ENCODE measurements at places on chromosomes 13 and 19. TPM values are rescaled to one million over a fixed set of nuclear protein-coding genes. Genes with fewer than 3 reads are reported as not detected.

GRCh38 chr19:45253396-45254027 is 2.4 kb downstream of the MARK4 start:
- H3K27ac ChIP-seq: no peak overlapping the region
- peaks cover 5% of the 10 kb centered on the region for H3K4me1 ChIP-seq
- H3K4me3 ChIP-seq: no peak overlapping the region
- no peaks in the 10 kb centered on the region for H3K27me3 ChIP-seq

GRCh38 chr19:16076154-16076957 is at the start of gene TPM4:
TSS of gene TPM4 (plus strand) at chr19:16076495. CDS start at chr19:16076566, 71 bp downstream.
- peak within 1 kb of the TSS; percentile 93 for H3K4me3 ChIP-seq
- peaks cover 20% of the 10 kb centered on the region for H3K4me1 ChIP-seq
- H3K36me3 ChIP-seq: peaks cover 12% of the 10 kb centered on the region
- H3K27ac ChIP-seq: peak within 1 kb of the TSS; percentile 100
- no peaks in the 10 kb centered on the region for H3K27me3 ChIP-seq

DNA sequence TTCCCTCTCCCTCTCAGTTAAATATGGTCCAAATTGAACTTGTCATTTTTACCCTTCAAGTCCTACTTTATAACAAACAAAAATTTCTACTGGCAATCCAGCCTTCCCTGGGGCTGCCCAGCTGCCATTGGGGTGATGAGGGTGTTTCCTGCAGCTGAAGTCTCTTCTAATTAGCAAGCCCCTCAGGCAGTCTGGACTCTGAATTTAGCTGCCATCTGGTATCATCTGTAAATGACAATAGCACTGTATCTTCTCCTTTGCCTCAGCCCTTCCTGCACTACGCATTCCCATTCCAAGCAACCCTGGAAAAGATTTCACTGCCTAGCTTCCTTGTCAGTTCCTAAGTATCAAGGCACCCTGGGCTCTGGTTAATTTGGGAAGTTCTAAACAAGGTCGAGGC is 331.1 kb upstream of the KLF12 start:
- H3K27ac ChIP-seq: peak overlapping the region; percentile 74
- DNase-seq: peak; percentile 42
- peaks cover 47% of the 10 kb centered on the region for H3K4me1 ChIP-seq
- H3K27me3 ChIP-seq: no peaks in the 10 kb centered on the region
- H3K36me3 ChIP-seq: no peaks in the 10 kb centered on the region

DNA sequence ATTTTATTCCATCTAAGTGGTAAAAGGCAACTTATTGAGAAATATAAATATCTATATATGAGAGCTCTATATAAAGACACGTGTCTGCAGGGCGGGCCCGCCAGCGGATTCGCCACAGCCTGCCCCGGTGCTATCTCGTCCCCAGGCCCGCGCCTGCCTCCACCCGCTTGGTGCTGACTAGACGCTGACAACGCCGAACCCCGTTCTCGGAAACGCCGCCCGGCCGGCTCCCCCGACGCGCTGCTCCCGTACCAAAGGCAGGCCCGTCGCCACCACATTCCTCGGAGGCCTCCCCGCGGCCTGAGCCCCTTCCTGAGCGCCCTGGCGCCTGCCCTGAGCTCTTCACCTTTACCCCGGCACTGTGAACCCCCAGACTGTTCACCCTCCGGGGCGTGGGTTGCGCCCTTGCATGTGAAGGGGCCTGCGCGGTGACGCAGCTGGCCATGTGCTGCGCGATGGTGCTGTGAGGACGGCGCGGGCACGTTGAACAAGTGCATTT is 6.0 kb downstream of the PLEKHJ1 start:
- peaks cover 78% of the 10 kb centered on the region for H3K36me3 ChIP-seq
- no peak overlapping the region for H3K27ac ChIP-seq
- H3K4me3 ChIP-seq: no peak overlapping the region
- DNase-seq: no peak
- H3K4me1 ChIP-seq: peaks cover 2% of the 10 kb centered on the region

DNA sequence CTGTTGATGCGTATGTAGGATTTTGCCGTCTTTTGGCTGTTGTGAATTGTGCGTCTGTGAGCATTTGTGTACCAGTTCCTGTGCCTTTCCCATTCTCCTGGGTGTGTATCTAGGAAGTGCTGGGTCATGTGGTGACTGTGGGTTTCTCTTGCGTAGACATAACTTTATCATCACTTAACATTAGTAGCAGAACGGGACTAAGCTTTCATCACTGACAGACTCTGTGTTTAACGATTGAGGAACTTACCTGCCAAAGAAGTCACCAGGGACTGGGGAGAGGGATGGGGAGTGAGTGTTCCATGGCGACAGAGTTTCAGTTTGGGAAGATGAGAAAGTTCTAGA is 15.0 kb downstream of the FZR1 start:
- H3K27me3 ChIP-seq: no peaks in the 10 kb centered on the region
- no peak for DNase-seq
- peaks cover 27% of the 10 kb centered on the region for H3K36me3 ChIP-seq
- H3K4me3 ChIP-seq: no peak overlapping the region
- H3K27ac ChIP-seq: no peak overlapping the region
- no peaks in the 10 kb centered on the region for H3K4me1 ChIP-seq

GRCh38 chr13:72552731-72553130 is 174.7 kb downstream of the MZT1 start:
- no peaks in the 10 kb centered on the region for H3K4me1 ChIP-seq
- H3K27me3 ChIP-seq: peaks cover 17% of the 10 kb centered on the region
- no peak for DNase-seq
- no peaks in the 10 kb centered on the region for H3K36me3 ChIP-seq

DNA sequence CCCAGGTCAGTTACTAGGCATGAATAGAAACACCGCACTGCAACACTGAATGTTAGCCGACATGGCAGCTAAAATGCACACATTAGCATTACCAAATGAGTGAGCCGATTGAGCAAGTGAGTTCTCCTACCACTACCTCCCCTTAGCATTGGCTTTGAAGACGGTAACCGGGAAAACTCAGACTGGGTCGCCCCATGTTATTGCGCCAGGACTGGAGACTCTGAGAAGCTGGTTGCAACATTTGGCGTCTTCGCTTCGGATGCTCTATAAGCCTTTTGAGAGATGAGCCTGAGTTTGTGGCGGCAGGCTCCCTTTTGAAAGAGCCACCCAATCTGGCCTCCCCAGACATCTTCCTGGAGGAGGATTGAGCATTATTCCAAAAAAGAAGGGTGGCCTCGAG is 68.5 kb upstream of the POMP start:
- DNase-seq: no peak

DNA sequence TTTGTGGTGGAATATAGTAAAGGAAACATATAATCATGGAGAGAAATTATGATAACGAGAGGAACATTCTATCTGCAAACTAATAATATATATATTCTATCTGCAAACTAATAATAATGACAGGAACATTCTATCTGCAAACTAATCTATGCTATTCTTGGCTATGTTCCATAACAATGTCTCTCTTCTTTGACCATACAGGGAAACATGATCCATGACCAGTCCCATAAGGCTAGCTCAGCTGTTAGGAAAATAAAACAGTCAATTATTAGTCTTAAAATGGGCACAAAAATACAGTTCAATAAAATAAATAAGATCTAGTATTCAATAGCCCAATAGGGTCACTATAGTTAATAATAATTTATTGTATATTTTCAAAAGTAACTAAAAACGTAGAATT is 707.8 kb upstream of the PCDH20 start:
- H3K4me1 ChIP-seq: no peaks in the 10 kb centered on the region
- no peak overlapping the region for H3K27ac ChIP-seq
- no peak overlapping the region for H3K4me3 ChIP-seq

DNA sequence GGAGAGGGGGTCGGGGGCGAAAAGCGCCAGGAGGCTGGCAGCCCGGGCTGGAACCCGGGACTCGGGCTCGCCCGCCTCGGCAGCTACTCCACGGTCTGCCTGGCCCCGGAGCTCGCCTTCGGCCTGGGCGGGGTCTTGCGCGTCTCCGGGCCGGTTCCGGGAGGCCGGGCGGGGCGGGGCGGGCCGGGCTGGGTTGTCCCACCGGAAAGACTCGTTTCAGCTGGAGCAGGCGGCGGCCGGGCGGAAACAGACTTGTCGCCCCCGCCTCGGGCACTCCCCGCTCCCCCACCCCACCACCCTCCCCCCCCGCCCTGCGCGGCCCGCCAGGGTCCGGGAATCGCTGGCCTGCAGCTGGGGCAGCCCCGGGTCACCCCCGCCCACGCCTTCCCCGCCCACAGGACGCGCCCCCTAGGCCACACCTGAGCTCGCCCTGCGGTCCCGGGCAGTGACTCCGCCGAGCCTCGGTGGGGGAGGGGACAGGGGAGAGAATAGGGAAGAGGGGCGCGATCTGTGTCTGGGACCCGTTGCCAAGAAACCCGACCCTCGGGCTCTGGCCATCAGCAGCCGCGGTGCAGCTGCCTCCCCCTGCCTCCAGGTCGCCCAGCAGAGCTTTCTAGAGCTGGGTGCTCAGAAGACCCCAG is 109.4 kb downstream of the KCTD15 start:
- peaks cover 66% of the 10 kb centered on the region for H3K27me3 ChIP-seq
- H3K4me3 ChIP-seq: peak overlapping the region; percentile 23
- no peak for DNase-seq

- H3K4me3 ChIP-seq: no peak overlapping the region
- no peaks in the 10 kb centered on the region for H3K36me3 ChIP-seq
- no peak overlapping the region for H3K27ac ChIP-seq
Measured at GRCh38 chr19:42577016-42577415, 17.7 kb downstream of the CEACAM8 start.

- no peaks in the 10 kb centered on the region for H3K36me3 ChIP-seq
- H3K4me3 ChIP-seq: no peak overlapping the region
- H3K4me1 ChIP-seq: no peaks in the 10 kb centered on the region
- H3K27ac ChIP-seq: no peak overlapping the region
- no peak for DNase-seq
Measured at GRCh38 chr19:19134687-19135158, 3.6 kb downstream of the TMEM161A start.

DNA sequence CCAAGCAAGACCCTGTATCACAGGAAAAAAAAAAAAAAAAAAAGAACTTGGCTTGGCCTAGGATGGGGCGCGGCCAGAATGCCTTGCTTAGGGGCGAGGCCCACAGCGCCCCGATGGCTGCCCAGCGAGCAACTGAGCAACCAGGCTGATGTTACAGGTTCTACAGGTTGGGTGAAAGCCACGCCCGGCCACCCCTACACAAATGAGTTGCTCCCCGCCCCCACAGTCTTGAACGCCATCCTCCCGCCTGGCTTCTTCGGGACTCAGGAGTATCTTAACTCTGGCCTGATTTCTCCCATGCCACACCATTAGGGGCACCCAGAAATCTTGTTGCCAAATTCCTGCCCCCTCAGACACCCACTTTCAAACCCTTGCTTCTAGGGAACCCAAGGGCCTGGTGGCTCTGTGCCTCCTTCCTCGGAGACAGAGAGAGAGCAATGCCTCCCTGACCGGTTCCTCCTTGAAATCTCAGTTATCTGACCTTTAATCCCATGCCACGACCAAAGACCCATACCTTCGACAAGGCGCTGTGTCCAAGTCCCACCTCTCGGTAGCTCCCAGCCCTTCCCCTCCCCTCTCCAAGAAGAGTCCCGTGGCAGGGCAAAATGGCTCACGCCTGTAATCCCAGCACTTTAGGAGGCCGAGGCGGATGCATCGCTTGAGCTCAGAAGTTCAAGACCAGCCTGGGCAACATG is 1.1 kb upstream of the CBLC start:
- no peaks in the 10 kb centered on the region for H3K4me1 ChIP-seq
- no peaks in the 10 kb centered on the region for H3K27me3 ChIP-seq
- no peak for DNase-seq
- no peak overlapping the region for H3K4me3 ChIP-seq
- no peak overlapping the region for H3K27ac ChIP-seq
- no peaks in the 10 kb centered on the region for H3K36me3 ChIP-seq

GRCh38 chr19:48203222-48203793 is 32.8 kb downstream of the ZSWIM9 start:
- no peak for DNase-seq
- H3K36me3 ChIP-seq: no peaks in the 10 kb centered on the region
- H3K27me3 ChIP-seq: no peaks in the 10 kb centered on the region
- H3K4me1 ChIP-seq: peaks cover 6% of the 10 kb centered on the region
- H3K27ac ChIP-seq: peak overlapping the region; percentile 72

- H3K27ac ChIP-seq: no peak overlapping the region
- no peak overlapping the region for H3K4me3 ChIP-seq
- peaks cover 30% of the 10 kb centered on the region for H3K27me3 ChIP-seq
- DNase-seq: no peak
- no peaks in the 10 kb centered on the region for H3K36me3 ChIP-seq
Measured at GRCh38 chr13:111027458-111028439, 87.4 kb upstream of the ARHGEF7 start.

The RCBTB1 gene
- total RNA-seq: 18.4 TPM

The CCDC70 gene
- total RNA-seq: not detected

The OR1M1 gene
- total RNA-seq: not detected

The TMEM59L gene
- total RNA-seq: 9.3 TPM

The PCDH20 gene
- 1.9 TPM for total RNA-seq

The TEX30 gene
- 29.8 TPM for total RNA-seq

The NDUFA7 gene
- total RNA-seq: 70.2 TPM

Measured in A673 (cell line).